ENCODE measurements at places on chromosomes 7 and 10. TPM values are rescaled to one million over a fixed set of nuclear protein-coding genes. Genes with fewer than 3 reads are reported as not detected.

The MACC1 gene
- total RNA-seq: 12.8 TPM

The NPC1L1 gene
- 0.10 TPM for total RNA-seq

The MRLN gene
- not detected for total RNA-seq

The KLF14 gene
- not detected for total RNA-seq

The BET1 gene
- total RNA-seq: 22.2 TPM

The CYP17A1 gene
- total RNA-seq: not detected

The PKD2L1 gene
- total RNA-seq: 0.50 TPM

The COBL gene
- 36.8 TPM for total RNA-seq

The MYH16 gene
- not detected for total RNA-seq

The MKI67 gene
- total RNA-seq: 40.2 TPM

The SORCS1 gene
- total RNA-seq: 0.40 TPM

The CHCHD1 gene
- 33.7 TPM for total RNA-seq

The OGDHL gene
- total RNA-seq: 0.79 TPM

The ITIH5 gene
- total RNA-seq: 2.2 TPM

The MSRB2 gene
- 29.2 TPM for total RNA-seq

The NPY4R gene
- 6.3 TPM for total RNA-seq

The VKORC1L1 gene
- total RNA-seq: 21.3 TPM

The CAV2 gene
- 4.2 TPM for total RNA-seq

The CHN2 gene
- total RNA-seq: 12.8 TPM

The TSPAN33 gene
- 3.8 TPM for total RNA-seq

The MOSPD3 gene
- 16.9 TPM for total RNA-seq

The SLC26A3 gene
- total RNA-seq: 1,169 TPM
